ENCODE measurements at places on chromosomes 12 and 14. TPM values are rescaled to one million over a fixed set of nuclear protein-coding genes. Genes with fewer than 3 reads are reported as not detected.

- DNase-seq = no peak
These were observed 205.0 kb downstream of the ADAMTS20 start for GRCh38 chr12:43347026-43347425.

- DNase-seq = no peak
These were observed 2.3 kb downstream of the OR6J1 start for GRCh38 chr14:22641846-22642245.

DNA sequence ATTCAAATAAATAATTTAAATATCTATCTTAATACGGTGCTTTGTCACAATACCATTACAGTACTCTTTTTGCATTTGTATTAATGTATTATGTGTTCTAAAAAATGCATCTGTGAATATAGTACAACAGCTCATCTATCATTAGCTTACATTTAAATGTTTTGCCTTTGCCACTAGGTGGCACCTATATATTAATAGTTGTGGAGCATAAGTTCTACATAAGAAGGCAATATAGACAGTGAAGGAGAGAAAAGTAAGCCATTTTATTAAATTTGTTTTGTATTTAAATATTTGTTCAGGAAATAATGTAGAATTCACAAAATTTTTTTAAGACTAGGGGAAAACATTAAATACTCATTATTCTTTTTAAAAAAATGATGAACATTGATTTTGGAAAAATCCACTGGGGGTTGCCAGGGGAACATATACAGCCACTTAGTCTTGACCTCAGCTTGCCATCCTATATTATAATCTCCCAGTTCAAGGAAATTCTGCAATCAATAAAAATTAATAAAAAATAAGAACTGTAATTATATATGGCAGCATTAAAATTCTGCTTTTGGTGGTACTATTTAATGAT is 9.8 kb downstream of the CCER1 start:
- DNase-seq = no peak

- DNase-seq = no peak
These were observed 22.8 kb upstream of the SSPN start for GRCh38 chr12:26172539-26172938.

The C12orf42 gene
- total RNA-seq = not detected

The USP44 gene
- total RNA-seq = 0.80 TPM

DNA sequence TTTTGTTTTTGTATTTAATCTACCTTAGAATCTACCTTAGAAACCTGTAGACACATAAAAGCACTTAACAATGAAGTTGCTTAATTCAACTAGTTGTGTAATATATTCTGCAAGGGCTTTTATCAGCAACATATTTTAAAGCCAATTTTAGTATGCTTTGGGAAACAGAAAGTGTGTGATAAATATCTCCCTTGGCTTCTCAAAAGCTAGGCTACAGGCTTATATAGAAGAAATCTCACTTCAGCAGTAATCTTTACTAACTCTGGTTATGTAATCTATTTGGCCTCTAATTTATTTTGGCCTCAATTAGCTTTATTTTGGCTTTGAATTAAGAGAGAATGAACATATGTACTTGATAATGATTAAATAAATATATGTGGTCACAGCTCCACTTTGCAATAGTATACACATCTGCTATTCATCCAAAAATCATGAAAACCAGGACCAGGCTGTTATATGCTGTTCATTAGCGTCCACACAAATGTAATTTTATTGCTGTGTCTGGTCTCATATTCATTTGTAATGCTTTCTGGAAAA is 37.2 kb downstream of the LRP6 start:
- DNase-seq = no peak

DNA sequence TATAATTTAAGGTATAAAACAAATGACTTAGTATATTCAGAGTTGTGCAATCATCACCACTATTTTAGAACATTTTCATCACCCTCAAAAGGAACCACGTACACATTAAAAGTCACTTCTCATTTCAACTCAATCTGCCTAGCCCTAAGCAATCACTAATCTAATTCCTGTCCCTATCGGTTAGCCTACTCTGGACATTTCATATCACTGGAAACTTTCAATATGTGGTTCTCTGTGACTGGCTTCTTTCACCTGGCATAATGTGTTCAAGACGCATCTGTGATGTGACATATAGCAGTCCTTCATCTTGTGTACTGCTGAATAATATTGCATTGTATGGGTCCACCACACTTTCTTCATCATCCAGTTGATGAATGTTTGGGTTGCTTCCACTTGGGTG is 15.4 kb upstream of the PIWIL1 start:
- DNase-seq = no peak

- no peak for DNase-seq
These were observed 566.0 kb upstream of the USP15 start for GRCh38 chr12:61694214-61694613.

All from colonic mucosa (tissue), 4 donors.